ENCODE measurements at places on chromosomes 3 and 15.

GRCh38 chr15:26873846-26874245, 7.0 kb downstream of the GABRA5 start:
- peak; percentile 15 for DNase-seq

GRCh38 chr15:72318408-72318942, 1.5 kb downstream of the CELF6 start:
- no peak for DNase-seq

- DNase-seq = no peak
Measured at GRCh38 chr3:152719264-152719663, 115.7 kb upstream of the P2RY1 start.

GRCh38 chr3:131804565-131805133, 230.2 kb downstream of the CPNE4 start:
- peak; percentile 3 for DNase-seq

DNA sequence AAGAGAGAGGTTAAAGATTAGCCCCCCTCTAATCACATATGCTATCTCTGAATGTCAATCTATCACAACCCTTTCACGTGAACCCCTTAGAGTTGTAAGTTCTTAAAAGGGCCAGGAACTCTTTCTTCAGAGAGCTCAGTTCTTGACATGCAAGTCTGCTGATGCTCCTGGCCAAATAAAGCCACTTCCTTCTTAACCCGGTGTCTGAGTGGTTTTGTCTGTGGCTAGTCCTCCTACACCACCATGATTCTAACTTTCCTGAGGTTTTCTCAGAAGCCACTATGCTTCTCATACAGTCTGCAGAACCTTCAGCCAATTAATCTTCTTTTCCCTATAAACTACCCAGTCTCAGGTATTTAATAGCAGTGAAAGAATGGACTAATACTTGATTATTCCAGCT, 231.1 kb upstream of the CNTN6 start:
- DNase-seq = no peak

GRCh38 chr15:88118741-88119140, 137.8 kb downstream of the NTRK3 start:
- DNase-seq = no peak

DNA sequence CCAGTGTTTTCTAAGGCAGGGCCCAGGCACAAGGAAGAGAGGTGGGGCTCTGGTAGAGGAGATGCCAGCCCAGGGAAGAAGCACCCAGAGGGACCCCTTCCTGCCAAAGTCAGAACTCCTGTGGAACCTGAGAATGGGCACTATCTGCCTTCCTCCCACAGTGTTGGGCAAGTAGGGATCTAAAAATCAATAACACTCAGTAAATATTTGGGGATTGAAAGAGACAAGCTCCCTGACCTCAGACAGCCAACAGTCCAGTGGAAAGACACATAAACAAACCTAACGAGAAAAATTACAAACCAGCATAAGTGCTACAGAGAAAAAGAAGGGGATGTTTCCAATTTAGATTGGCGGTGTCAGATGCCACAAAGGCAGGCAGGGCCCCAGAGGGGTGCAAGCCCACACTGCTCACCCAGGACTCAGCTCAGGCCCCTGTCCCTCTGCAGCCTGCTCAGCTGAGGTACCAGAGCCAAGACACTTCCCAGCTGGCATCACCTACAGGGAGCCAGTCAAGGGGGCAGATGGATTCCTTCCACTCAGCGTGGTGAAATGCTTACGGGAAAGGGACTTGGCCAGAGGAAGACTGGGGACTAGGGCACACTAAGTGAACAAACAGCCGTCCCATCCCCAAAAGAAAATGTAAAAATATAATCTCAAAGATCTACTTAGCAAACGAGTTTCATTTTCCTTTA, 15.9 kb downstream of the ADCY5 start:
- DNase-seq = no peak

DNA sequence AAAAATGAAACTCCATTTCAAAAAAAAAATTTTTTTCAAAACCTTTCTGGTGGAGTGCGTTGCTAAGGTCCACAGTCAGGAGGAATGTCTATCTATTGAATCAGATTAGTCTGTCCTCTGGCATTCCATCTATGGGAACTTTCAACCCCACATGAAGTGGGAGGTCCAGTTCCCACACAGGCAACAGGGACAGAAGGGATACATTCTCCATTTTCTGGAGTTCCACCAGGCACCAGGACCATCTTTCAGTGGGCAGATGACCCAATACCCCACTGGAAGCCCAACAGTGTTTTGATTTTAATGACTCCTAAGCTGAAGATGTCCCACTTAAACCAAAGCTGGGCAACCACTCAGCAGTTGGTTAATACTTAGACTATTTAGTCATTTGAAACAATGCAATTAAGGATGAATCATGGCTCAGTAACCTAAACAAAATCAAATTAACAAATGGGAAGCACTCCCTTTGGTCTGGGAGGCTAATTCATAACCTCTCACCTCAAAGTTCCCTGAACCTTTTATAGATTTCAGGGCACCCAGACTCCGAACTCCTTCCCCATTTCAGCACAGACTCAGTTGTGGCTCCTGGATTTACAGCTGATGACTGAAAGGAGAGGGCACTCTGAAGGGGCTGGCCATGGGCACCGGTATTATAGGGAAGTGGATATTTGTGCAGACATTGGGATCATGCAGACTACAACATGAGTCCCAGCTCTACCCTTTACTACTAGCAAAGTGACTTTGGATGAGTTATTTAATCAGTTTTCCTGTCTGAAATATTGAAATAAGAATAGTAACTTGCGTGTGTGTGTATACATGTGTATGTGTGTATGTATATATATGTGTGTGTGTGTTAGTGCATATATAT, 264.3 kb upstream of the LRTM1 start:
- DNase-seq = peak; percentile 98

- no peak for DNase-seq
Measured at GRCh38 chr3:135788146-135788545, 177.4 kb upstream of the PPP2R3A start.

DNA sequence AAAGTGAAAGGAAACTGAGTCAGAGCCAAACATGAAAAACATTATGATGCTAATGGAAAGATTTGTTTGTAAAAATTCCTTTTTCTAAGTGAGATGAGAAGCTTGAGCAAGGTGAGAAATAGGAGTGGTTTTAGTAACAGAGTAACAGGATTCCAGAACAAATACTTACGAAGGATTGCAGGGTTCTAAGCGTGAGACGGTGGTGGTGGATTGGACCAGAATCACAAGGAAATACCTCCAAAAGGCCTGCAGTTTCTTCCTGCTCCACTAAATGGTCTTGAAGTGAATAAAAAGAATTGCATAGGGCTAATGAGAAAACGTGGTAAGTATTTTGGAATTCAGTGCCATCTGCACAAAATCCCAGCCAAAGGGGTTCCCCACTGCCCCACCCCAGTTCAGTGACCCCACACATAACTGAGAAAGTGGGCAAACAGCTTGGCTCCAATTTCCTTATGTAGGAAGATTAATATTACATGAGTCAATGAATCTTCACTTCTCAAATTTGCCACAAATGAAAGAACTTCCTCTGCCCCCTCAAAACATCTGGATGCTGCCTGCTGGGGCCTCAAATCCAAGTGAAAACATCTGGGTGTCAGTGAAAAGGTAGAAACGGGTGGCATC, 283.8 kb upstream of the NR2F2 start:
- DNase-seq = no peak

- no peak for DNase-seq
Measured at GRCh38 chr3:104245261-104245660, 1121.4 kb upstream of the ALCAM start.

DNA sequence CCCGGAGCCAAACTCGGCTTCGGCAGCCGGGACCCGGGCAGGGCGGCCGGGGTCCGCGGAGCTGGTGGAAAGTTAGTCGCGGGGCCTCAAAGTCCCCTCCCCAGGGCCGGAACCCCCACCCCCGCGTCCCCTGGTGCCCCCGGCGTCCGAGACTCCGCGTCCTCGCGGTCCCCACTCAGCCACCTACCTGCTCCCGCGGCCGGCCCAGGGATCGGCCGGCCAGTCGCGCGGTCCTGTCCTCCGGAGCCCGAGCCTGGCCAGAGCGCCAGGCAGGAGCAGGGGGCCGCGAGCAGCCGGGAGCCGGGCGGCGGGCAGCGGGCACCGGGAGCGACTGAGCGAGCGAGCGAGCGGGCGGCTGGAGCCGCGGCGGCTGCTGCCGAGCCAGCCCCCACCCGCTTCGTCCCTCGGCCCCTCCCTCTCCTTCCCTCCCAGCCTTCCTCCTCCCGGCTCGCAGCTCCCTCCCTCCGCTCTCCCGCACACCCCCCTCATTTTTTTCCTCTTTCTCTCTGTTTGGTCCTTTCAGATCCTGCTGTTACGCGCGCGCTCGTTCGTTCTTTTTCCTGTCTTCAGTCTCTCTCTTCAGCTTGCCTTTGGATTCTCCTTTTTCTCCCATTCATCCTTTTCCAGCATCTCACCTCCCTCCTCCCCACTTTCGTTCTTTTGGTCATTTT, at the start of gene MEGF11:
TSS of gene MEGF11 (minus strand) at position 333 of the 671 bp plus-strand sequence. CDS start 125,347 bp downstream, outside the sequence.
- no peak for DNase-seq

- no peak for DNase-seq
Measured at GRCh38 chr3:4940985-4941384, 38.3 kb upstream of the BHLHE40 start.

DNA sequence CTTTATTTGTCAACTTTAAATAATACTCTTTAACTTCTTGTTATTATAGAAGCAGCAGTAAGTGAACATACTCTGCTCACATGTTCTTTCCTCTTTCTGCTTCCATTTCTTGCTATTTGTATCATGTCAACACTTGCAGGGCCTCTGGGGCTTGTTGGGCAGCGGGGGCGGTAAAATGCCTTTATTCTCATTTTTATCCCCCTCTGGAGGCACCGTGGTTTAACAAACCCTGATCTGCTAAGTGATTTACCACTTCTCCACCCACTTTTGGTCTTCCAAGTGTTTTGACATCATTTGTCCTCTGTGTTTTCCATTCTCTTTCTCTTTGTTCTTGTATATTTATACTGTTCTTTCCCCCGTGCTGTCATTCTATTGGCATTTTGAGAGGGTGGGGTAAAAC, 33.9 kb downstream of the SCN10A start:
- DNase-seq = no peak

Measured in HFFc6 (cell line).